HS-27A (cell line): ENCODE measurements at places on chromosomes 11 and 22.
A peak's percentile ranks its signal among the peaks of the same experiment; 100 is the strongest.

- DNase-seq = no peak
These were observed 12.3 kb upstream of the MARK2 start for GRCh38 chr11:63826471-63827190.

GRCh38 chr11:112227471-112227870, 1.2 kb downstream of the PTS start:
- no peak for DNase-seq

DNA sequence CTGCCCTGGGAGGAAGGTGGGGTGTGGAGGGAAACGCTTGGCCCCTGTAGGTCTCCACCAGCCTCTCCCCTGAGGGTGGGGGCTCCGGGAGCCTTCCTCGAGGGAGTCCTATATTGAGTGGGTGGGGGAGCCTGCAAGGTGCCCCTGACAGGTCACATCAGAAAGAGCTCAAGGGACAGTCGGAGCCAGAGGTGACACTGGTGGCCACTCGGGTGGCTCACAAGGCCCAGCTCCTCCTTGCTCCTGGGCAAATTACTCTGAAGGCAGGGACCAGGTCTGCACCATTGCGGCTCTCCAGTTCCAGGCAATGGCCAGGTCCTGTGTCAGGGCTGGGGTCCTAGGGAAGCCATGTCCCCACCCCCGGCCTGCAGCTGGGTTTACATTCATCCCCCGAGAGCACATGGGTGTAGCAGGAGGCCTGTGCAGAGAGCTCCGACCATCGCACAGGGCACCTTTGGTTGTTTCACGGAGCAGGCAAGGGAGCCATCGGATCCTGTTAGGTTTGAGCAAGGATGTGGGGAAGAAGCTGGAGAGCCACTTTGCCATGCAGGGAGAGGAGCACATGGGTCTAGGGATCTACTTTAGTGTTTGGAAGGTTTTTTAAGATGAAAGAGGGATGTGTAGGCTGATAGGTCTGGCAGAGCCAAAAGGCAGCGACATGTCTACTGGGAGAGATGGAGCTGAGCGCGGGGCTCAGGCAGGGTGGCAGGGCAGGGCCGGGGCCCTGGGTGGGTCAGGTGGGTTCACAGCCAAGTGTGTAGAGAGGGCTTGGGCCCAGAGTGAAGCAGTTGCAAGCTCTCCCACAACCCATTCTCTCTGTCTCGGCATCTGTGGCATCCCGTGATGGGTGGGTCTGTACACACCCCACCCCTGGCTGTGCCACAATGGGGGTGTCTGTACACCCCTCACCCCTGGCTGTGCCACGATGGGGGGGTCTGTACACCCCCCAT, 14.8 kb downstream of the CCND1 start:
- DNase-seq = no peak

GRCh38 chr11:111530091-111530490, 10.4 kb upstream of the LAYN start:
- DNase-seq = peak; percentile 27

DNA sequence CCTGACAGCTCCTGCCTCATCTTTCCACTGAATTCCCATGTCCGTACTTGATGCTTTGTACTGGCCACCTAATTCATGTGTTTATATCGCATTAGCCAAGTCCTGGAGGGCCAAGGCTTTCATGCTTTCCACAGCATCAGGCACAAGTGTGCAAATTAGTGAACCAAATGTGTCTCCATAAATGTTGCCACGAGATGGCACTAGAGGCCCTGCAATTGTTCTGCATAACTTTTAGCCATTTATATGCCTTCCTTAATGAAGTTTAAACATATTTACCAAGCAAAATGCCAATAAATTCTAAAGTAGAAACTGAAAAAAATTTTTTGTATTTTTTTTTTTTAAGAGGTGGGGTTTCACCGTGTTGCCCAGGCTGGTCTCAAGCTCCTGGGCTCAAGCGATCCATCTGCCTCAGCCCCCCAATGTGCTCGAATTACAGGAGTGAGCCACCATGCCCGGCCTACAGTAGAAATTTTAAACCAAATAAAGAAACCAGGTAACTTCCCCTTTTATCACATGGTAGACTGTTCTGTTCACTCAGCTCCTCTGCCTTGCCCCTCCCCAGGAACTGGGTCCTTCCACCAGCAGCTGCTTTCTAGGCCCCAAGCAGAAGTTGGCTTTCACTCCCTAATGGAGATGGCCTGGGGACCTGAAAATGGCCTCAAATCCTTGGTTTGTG, 20.8 kb upstream of the IL18BP start:
- peak; percentile 42 for DNase-seq

GRCh38 chr11:117572671-117573070, 224.3 kb downstream of the DSCAML1 start:
- DNase-seq = no peak

- no peak for DNase-seq
These were observed 107.0 kb downstream of the WNT7B start for GRCh38 chr22:45870011-45870410.

- DNase-seq = no peak
These were observed 76.5 kb downstream of the C11orf91 start for GRCh38 chr11:33624083-33624482.

GRCh38 chr11:1854949-1855885, 2.3 kb downstream of the LSP1 start:
- no peak for DNase-seq

DNA sequence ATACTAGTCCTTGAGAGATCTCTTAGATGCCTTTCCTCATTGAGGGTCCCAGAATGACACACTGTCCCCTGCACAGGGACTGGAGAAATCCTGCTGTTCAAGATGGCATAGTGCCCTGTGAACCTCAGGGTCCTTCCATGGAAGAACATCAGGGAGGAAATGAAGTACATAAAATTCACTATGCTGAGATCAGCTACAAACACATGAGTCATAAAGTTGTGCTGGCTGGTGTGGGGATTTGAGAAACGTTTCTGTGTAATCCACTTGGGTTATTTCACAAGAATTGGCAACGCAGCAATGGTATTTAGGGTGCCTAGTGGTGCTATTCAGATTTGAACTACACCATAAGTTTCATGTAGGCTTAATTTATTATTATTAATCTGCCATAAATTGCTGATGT, 174.4 kb downstream of the MAML2 start:
- no peak for DNase-seq

DNA sequence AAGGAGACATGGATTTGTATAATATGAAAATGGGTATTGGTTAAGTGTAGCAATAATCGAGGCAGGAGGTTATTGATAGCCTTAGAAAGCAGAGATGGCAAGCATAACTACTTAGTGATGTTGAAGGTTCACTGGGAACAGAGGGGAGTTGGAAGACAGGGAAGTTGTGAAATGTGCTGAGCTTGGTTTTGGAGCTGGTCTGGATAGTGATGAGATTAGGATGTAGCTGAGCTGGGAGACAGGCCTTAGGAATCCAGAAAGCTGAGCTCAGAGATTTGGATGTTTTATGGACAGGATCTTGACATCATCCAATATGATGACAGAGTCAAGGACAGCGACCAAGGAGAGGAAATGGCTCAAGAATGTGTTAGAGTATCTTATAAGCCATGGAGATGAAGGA, 113.1 kb downstream of the ARHGAP42 start:
- no peak for DNase-seq

- DNase-seq = no peak
These were observed 853 bp downstream of the HTATIP2 start for GRCh38 chr11:20364341-20364792.

DNA sequence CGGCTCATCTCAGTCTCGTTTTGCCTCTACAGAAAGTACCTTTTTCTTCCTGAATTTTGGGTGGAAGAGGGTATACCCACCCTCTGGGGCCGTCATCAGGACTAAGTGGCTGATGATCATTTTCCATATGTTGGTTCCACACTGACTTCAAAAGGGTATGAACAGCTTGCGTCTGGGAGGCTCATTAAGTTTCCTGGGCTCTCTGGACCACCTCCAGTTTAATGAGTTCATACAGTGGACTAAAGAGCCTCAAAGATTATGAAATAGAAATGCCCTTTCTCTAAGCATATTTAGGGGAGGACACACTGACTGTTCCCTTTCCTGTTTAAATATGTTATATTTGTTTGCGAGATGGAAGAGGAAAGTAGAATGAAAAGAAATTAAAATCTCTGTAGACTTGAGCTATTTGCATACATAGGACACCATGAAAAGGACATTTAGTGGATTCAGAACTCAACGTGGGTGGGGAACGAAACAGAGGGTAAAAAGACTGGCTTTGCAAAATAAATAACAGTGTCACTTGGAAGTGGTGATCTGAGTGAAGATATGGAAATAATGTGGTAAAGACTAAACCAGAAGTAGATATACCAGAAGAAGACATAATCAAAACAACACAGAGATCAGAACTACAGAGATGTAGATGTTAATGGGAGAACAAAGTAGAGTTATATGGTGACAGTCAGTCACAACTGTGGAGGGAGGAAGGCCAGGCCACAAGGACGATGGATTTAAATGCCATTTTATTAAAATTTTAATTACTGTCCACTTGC, 18.7 kb downstream of the LDLRAD3 start:
- no peak for DNase-seq

- DNase-seq = no peak
These were observed 14.9 kb upstream of the OSBP start for GRCh38 chr11:59630493-59630892.

GRCh38 chr11:70207531-70208131, 4.5 kb downstream of the FADD start:
- DNase-seq = no peak

DNA sequence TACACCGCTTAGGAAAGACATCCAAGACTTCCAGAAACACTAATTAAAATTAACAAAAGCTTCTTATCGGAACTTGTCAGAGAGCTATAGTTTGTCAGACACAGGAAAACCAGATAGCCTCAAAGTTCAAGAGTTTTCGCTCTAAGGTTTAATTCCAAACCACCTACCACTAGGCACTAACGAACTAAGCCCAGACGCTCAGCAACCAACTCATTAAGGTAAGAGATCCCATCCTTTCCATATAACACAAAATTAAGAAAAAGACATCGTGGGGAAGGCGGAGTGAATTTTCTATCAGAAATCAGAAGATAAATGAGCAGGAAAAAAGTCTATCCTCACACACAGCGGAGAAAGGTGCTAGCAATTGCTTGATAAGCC, 382 bp downstream of the IMMP1L start:
- DNase-seq = peak; percentile 20

GRCh38 chr11:102729849-102730815, 5.4 kb upstream of the MMP8 start:
- DNase-seq = no peak

- no peak for DNase-seq
These were observed 1.4 kb downstream of the ANO5 start for GRCh38 chr11:22194306-22194705.

GRCh38 chr22:39994041-39994565, 651 bp upstream of the FAM83F start:
- DNase-seq = no peak

DNA sequence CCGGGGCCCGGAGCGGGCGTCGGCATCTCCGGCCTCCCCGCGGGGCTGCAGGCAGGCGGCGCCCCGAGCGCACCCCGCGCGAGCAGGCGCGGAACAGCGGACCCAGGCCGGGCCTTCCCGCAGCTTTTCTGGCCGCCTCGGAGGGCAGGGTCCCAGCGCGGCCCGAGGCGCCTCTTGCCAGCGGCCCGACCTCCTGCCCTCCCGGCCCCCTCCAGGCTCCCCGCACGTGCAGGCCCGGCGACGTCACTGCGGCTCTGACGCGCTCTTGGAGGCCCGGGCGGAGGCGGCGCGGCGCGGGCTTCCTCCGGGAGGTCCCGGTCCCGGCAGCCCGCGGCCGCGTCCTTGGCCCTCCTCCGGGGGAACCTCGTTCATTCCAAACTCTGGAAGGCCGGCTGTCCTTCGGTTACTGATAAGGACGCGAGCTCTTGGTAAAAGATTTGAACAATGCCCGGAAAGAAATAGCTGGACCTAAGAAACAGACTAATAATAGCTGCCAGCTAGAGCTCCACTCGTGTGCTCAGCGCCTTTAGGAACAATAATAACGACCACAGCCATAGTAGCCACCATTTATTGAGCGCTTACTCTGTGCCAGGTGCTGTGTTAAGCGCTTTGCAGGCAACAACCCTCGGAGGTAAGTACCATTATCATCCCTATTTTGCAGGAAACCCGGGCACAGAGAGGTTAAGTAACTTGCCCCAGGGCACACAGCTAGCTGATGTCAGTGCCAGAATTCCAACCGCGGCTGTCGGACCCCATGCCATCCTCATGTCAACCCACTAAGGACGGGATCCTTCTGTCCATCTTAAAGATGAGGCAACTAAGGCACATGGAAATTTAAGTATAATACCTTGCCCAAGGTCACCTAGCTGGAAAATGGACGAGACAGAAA, 39.1 kb upstream of the CREB3L1 start:
- DNase-seq = no peak

- DNase-seq = no peak
These were observed 28.0 kb upstream of the RRAS2 start for GRCh38 chr11:14386895-14387480.
